ENCODE measurements at places on chromosomes 2 and 18.
A peak's percentile ranks its signal among the peaks of the same experiment; 100 is the strongest.

GRCh38 chr2:85536479-85536878, 2.5 kb upstream of the MAT2A start:
- DNase-seq: no peak

- no peak for DNase-seq
These were observed 8.1 kb downstream of the FBXO48 start for GRCh38 chr2:68458981-68459380.

GRCh38 chr2:158817588-158817987, 22.5 kb downstream of the DAPL1 start:
- no peak for DNase-seq

DNA sequence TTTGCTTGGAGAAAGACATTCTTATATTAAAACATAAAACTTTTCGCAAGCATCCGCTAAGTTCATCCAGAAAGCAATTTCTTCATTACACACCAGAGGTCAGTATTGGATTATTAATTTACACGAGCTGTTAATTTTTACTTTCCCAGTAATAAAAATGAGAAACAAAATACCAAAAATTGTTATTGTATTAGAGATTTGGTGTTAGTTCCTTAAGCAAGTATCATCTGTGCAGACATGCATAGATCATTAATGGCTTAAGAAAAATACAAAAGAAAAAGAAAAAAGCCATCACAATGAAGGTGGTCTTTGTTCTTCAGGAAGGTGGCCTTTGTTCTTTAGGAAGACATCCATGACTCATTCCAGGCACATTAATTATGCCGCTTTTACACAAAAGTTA, 53.6 kb upstream of the HNMT start:
- DNase-seq: peak; percentile 42

DNA sequence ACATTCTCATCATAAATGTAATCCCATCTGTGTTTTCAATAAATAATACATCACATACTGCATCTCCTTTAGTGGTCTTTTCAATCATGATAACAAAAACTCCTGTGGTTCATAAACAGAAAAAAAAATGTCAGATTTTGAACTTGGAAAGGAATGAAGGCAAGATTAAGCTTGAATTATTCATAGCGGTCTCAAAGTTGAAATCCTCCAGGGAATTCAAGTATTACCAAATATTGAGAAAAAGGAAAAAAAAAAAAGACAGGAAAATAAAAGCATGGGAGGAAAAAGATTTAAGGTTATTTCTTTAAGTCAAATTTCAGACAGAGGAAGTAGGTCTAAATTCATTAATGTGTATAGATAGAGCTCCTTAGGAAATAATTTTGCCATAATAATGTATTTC, 92.1 kb downstream of the COLEC12 start:
- no peak for DNase-seq

DNA sequence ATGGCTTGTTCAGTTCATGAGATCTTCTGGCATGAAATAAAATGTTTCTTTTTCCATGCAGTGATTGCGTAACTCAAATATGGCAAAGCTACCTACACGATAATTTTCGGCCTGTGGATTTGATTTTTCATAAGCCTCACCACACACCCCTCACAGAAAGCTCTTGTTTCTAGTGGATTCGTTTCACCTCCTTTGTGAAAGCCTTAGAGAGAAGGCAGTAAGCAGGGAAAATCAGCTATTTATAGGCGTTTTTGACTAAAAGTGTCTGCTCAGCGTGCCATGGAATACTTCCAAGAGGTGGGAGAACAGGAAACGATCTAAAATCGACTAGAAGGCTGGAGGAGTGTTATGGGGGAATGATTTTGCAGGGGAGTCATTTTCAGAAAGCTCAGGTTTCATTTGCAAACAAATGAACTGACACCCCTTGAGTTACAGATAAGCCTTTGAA, 417.9 kb downstream of the TGIF1 start:
- no peak for DNase-seq

DNA sequence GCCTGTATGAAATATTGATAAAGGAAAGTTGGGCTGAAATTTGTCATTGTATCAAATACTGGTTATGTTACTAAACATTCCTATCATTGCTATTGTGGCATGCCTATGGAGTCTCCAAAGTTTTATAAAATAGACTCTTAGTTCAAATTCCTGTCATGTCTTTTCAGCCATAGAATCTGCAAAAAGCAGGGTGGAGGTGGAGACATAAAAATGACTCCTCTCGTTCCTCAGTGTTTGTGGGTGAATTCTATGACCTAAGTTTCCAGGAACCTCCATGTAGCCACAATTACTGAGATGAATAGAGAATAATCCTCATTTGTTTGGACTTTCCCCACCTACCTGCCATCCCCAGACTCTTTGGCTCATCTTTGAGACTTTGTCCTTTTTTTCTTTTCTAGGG, 326.3 kb upstream of the ETAA1 start:
- no peak for DNase-seq

DNA sequence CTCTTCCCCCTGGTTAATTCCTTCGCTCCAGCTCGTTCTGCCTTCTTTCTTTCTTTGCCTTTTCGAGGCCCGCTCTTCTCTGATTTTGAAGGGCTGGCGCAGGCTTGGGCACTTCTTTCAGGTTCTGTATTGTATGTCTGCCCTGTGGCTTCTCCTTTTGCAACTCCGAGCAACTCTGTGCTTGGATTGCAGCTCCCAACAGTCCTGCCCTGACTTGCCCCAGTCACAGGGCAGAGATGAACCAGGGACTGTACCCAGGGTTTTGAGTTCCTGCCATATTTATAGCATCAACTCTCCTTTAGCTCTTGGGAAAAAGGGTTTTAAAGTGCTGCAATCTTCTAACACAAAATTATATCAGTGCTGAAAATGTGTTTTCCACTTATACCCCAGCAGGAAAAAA, 31.1 kb upstream of the CD8A start:
- no peak for DNase-seq

GRCh38 chr18:24201699-24202687, 63.1 kb downstream of the CABYR start:
- DNase-seq: no peak

DNA sequence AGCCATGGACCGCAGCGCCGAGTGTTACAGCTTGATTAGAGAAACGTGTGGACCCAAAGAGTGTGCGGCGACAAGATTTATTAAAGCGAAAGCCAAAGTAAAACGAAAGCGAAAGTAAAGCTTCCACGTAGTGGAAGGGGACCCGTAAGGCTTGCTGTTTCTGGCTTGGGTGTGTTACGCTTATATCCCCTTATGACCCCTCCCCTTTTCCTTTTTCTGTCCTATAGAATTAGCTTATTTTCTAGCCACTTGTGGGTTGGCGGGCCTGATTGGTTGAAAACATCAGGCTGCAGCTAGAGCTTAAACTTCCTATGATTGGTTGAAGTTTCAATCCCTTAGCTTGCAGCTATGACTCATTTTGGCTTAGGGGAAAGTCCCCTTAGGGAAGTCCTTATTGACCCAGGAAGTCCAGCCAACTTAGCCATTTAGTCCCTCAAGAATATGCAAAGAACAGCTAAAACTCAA, 969.7 kb downstream of the DCDC2C start:
- DNase-seq: peak; percentile 74

GRCh38 chr2:17771956-17772355, 18.0 kb downstream of the GEN1 start:
- DNase-seq: no peak

- DNase-seq: no peak
These were observed 426.3 kb downstream of the LRP1B start for GRCh38 chr2:141704541-141704940.

DNA sequence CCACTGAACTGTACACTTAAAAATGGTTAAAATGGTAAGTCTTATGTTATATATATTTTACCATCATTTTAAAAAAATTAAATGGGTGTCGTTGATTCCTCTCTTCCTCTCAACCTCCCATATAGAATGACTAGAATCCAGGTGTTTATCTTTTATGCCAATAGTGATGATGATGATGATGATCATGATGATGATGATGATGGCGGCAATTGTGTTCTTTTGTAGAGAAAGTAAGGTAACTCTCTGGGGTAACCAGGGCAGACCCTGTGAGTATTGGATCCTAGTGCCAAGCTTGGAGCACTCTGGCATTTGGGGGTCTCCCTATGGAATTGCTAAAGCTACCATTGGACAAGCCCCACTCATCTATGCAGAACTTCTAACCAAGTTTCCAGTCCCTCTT, 113.6 kb downstream of the GLI2 start:
- no peak for DNase-seq

DNA sequence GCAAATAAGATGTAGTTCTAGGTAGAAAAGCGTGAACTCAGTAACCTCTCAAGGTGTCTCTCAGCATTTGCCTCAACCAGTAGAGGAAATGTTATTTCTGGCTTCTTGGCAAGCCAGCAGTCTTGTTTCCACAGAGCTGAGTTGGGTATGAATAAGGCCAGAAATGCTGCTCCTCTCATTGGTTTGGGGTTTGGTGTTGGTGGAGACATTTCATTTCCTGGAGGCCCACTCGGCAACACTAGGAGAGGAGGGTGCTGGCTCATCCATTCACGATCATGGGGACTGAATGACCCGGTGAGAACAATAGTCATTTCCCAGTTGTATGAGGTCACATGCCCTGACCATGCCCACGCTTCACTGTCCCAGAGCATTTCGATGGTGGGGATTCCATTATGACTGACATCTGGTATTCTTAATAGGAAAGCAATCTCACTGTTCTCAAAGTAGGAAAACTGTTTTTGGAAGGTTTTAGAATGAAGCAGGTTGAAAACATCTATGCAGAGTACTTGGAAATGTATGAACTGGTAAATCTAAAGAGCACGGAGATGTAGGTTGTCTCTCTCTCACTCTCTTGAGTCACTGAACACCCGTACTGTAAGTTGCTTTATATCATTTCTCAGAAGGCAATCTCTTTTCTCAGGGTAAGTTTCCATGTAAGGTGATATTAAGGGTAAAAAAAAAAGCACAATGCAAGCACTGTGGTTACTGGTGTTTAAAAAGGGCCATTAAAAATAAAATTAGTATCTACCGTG, 37.1 kb upstream of the CTLA4 start:
- DNase-seq: no peak

DNA sequence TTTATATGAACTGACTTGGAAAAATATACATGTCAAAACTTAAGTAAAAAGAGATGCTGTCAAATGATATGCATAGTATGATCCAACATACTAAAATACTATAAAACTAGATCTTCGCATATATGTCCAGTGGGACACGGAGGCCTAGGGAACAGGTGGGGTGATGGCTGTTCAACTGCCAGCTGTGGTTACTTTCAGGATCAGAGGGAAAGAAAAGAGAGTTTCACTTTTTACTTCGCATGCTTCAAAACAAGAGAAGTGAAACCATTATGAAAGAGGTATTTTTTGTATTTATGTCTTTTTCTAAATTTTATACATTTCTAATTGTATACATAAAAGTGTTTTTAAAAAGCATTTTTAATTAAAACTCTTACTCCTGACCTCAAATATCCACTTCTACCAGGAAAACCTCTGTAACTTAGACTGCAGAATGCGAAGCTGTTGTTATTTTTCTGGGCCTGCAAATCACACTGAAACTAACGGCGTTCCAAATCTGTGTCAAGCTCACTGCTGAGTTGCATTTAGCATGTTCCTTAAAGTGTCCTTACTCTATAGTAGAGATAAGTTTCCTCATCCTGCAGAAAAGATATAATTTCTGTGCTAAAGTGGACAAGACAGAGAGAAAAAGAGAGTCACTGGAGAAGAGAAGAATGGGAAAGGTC, 97.8 kb upstream of the SLC35G4 start:
- DNase-seq: no peak

DNA sequence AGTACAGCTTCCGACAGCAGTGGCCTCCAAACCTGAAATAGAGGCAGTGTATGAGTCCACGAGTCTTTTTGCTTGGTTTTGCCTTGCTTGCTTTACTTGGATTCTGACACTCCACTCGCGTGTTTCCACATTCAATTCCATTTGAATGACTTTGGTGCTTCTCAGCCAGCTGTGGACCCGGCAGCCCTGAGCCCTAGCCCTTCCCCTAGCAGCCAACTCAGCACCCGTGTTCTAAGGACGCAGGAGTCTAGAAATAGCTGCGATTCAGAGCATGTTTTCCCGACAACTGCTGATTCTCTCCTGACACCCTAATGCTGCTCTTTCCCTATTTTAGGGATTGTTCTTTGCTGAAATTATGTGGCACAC, 20.6 kb downstream of the LRRFIP1 start:
- DNase-seq: no peak

DNA sequence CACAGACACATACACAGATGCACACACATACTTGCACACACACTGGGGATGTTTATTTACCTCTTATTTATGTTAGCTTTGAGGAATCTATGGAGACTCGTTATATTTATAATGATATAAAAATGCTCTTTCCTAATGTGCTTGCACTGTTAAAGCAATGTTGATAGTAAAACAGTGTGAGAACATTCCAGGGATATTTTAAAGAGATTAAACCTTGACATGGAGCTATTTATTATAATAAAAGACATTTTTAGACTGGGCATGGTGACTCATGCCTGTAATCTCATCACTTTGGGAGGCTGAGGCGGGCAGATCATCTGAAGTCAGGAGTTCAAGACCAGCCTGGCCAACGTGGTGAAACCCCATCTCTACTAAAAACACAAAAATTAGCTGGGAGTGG, 557.3 kb upstream of the ZNF804A start:
- DNase-seq: no peak

DNA sequence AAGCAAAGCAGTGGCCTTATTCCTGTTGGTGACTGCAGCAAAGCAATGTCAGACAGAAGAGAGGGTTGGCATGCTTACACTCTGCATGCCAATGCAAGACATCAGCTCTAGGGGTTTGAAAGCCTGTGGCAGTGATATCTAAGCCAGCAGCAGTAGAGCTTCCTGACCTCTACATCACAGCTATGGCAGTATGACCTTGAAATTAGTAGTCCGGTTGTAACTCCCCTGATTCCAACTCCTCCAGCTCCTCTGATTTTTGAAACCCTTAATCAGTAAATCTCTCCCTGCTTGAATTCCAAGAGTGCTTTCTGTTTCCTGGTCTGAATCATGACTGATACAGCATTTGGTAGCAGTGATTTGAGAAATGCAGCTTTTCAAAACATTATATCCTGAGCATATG, 60.0 kb upstream of the LRP1B start:
- DNase-seq: no peak

- DNase-seq: no peak
These were observed 494.8 kb downstream of the CMPK2 start for GRCh38 chr2:6370753-6371551.

DNA sequence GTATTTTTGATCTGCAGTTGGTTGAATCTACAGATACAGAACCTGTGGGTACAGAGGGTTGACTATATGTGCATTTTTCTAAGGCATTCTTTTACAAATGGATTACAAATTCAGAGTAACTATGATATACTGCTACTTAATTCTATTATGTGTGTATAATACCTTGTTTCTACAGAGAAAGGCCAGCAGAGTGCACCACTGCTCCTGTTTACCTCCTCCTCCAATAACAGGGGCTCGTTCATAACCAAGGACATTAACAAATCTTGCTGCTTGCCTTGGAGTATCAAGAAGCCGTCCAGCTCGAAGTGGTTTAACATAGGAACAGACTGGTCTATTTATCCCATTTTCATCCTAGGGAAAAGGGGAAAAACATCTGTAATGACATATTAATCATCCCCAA, 16.4 kb downstream of the CEP76 start:
- peak; percentile 3 for DNase-seq

- DNase-seq: no peak
These were observed 6.1 kb upstream of the CUL3 start for GRCh38 chr2:224591220-224591619.

- no peak for DNase-seq
These were observed 384.8 kb downstream of the GALR1 start for GRCh38 chr18:77634494-77634893.

All from NCI-H510A treated with DMSO at 0.1 percent for 48 hours (cell line).